ENCODE measurements at places on chromosomes 7 and 10.

- DNase-seq = no peak
Measured at GRCh38 chr10:88245974-88246511, 337.1 kb downstream of the RNLS start.

GRCh38 chr10:60849217-60849616 lies 70.9 kb downstream of the CDK1 start:
- DNase-seq = no peak

GRCh38 chr7:20323595-20323994 lies 7.1 kb upstream of the ITGB8 start:
- no peak for DNase-seq

GRCh38 chr7:4661871-4662270 lies 20.2 kb upstream of the FOXK1 start:
- no peak for DNase-seq

GRCh38 chr7:138919216-138919615 lies 62.0 kb downstream of the KIAA1549 start:
- no peak for DNase-seq

- DNase-seq = no peak
Measured at GRCh38 chr7:66453340-66453739, 175.3 kb upstream of the KCTD7 start.

Measured in activated T-cell treated with anti-CD3 and anti-CD28 coated beads, Interleukin-2, amount 50 U/mL, for 4 hours (primary cell).